ENCODE measurements at places on chromosomes 11 and 22. TPM values are rescaled to one million over a fixed set of nuclear protein-coding genes. Genes with fewer than 3 reads are reported as not detected.

- no peaks in the 10 kb centered on the region for H3K27me3 ChIP-seq
- no peak for DNase-seq
- H3K27ac ChIP-seq, result no peak overlapping the region
- peaks cover 3% of the 10 kb centered on the region for H3K4me1 ChIP-seq
- H3K4me3 ChIP-seq, result no peak overlapping the region
Measured at GRCh38 chr22:19862619-19863246, 8.1 kb upstream of the GNB1L start.

The KCTD14 gene
- not detected for total RNA-seq

DNA sequence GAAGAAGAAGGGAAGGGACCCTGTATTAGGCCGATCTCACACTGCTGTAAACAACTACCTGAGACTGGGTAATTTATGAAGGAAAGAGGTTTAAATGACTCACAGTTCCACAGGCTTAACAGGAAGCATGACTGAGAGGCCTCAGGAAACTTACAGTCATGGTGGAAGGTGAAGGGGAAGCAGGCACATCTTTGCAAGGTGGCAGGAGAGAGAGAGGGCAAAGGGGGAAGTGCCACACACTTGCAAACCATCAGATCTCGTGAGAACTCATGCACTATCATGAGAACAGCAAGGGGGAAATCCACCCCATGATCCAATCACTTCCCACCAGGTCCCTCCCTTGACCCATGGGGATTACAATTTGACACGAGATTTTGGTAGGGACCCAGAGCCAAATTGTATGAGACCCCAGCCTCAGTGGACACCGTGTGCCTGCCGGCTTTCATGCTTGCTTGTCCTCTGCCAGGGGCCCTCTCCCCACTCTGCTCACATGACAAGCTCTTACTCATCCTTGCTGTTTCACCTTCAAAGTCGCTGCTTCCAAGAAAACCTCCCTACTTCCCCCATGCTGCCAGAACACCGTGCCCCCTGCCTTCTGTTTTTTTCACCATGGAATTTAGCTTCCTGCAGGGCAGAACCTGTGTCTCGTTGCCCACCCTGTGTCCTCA lies 23.3 kb upstream of the PPFIA1 start:
- H3K27me3 ChIP-seq, result peaks cover 7% of the 10 kb centered on the region
- peaks cover 12% of the 10 kb centered on the region for H3K4me1 ChIP-seq
- no peak for DNase-seq
- peak overlapping the region; percentile 49 for H3K27ac ChIP-seq
- H3K36me3 ChIP-seq, result peaks cover 2% of the 10 kb centered on the region

The KCNQ1OT1 gene
- total RNA-seq, result 0.26 TPM

- H3K27ac ChIP-seq, result peak overlapping the region; percentile 92
- H3K36me3 ChIP-seq, result peaks cover 3% of the 10 kb centered on the region
- peak overlapping the region; percentile 98 for H3K4me3 ChIP-seq
- peaks cover 41% of the 10 kb centered on the region for H3K4me1 ChIP-seq
Measured at GRCh38 chr11:73760135-73760678, 667 bp downstream of the RAB6A start.

DNA sequence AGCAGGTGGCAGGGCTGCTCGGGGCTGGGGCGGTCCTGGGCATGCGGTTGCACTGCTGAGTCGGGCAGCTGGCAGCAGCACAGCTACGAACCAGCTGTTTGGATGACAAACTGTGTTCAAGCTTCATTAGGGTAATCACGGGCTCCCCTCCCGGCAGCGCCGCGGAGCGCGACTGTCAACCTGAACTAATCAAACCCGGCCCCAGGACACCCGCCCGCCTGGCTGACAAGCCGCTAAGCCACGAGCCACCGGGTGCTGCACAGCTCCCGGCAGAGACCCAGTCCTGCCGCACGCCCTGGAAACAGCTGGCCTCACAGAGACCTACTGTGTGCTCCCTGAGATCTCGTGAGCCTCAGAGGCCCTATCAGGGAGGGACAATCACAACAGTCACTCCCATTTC lies 60.6 kb upstream of the TCF20 start:
- no peaks in the 10 kb centered on the region for H3K27me3 ChIP-seq
- no peak for DNase-seq
- peaks cover 38% of the 10 kb centered on the region for H3K4me1 ChIP-seq
- H3K27ac ChIP-seq, result no peak overlapping the region

The NEFH gene
- total RNA-seq, result 1.6 TPM

GRCh38 chr11:71418643-71419042 lies 29.6 kb downstream of the DHCR7 start:
- DNase-seq, result no peak
- no peaks in the 10 kb centered on the region for H3K4me1 ChIP-seq
- no peak overlapping the region for H3K4me3 ChIP-seq
- no peak overlapping the region for H3K27ac ChIP-seq

- peak; percentile 40 for DNase-seq
- no peaks in the 10 kb centered on the region for H3K27me3 ChIP-seq
- H3K4me1 ChIP-seq, result peaks cover 11% of the 10 kb centered on the region
- peak overlapping the region; percentile 25 for H3K4me3 ChIP-seq
- H3K27ac ChIP-seq, result no peak overlapping the region
- H3K36me3 ChIP-seq, result no peaks in the 10 kb centered on the region
Measured at GRCh38 chr22:39634530-39635405, 64.2 kb downstream of the CACNA1I start.

The CSNK1E gene
- total RNA-seq, result 107 TPM

DNA sequence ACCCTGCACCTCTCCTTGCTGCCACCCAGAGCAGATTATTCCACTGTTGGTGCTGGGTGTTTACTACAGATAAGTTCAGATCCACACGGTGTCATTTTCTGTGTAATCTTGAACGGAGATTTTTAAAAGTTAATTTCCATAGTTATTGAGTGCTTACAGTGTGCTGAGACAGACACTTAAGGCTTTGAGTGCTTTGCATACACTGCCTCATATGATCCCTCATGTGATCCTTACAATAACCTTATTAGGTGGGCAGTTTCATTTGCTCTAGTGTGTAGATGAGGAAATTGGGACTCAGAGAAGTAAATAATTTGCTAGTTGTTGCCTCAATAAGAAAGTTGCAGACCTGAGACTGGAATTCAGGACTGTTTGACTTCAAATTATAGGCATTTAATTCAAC lies 32.3 kb upstream of the ME3 start:
- H3K27ac ChIP-seq, result no peak overlapping the region
- H3K4me3 ChIP-seq, result no peak overlapping the region
- H3K36me3 ChIP-seq, result no peaks in the 10 kb centered on the region
- no peak for DNase-seq
- peaks cover 17% of the 10 kb centered on the region for H3K27me3 ChIP-seq
- H3K4me1 ChIP-seq, result no peaks in the 10 kb centered on the region

DNA sequence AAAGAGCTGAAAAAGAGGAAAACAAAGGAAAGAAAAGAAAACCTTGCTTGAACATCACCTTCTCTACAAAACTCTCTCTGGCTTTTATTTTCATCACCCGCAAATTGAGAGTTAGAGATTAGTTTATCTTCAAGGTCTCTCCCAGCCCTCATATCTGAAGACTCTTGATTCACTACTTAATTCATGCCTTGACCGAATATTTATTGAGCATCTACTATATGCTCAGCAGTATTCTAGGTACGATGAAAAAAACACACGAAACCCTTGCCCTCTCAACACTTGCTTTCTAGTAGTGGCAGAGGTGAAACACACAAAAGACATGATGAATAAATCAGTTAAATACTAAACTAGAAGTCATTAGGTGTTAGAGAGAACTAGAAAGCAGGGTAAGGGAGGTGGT lies 150.6 kb upstream of the CADM1 start:
- H3K27me3 ChIP-seq, result peaks cover 13% of the 10 kb centered on the region
- no peak overlapping the region for H3K4me3 ChIP-seq
- H3K36me3 ChIP-seq, result no peaks in the 10 kb centered on the region
- no peak for DNase-seq
- no peaks in the 10 kb centered on the region for H3K4me1 ChIP-seq

DNA sequence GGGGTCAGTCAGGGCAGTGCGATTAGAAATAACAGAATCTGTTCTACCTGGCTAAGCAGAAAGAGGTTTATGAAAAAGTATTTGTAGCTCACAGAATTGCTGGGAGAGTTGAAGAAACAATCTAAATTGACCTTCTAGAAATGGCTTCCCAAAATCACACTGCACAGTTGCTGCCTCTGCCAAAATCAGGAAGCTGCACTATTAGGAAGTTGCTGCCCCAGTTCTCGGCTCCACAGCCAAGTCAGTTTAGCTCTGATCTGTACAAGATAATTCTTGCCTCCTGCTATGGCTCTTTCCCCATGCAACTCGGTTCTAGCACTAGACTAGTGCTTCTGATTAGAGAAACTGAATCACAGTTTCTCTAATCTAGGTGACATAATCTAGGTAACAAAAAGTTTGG lies 16.0 kb upstream of the CCDC90B start:
- H3K4me3 ChIP-seq, result no peak overlapping the region
- no peaks in the 10 kb centered on the region for H3K36me3 ChIP-seq
- H3K27me3 ChIP-seq, result peaks cover 2% of the 10 kb centered on the region
- DNase-seq, result no peak
- no peak overlapping the region for H3K27ac ChIP-seq

- H3K27ac ChIP-seq, result no peak overlapping the region
- H3K4me3 ChIP-seq, result no peak overlapping the region
- peaks cover 54% of the 10 kb centered on the region for H3K4me1 ChIP-seq
Measured at GRCh38 chr11:46669711-46670139, 30.7 kb downstream of the ARHGAP1 start.

DNA sequence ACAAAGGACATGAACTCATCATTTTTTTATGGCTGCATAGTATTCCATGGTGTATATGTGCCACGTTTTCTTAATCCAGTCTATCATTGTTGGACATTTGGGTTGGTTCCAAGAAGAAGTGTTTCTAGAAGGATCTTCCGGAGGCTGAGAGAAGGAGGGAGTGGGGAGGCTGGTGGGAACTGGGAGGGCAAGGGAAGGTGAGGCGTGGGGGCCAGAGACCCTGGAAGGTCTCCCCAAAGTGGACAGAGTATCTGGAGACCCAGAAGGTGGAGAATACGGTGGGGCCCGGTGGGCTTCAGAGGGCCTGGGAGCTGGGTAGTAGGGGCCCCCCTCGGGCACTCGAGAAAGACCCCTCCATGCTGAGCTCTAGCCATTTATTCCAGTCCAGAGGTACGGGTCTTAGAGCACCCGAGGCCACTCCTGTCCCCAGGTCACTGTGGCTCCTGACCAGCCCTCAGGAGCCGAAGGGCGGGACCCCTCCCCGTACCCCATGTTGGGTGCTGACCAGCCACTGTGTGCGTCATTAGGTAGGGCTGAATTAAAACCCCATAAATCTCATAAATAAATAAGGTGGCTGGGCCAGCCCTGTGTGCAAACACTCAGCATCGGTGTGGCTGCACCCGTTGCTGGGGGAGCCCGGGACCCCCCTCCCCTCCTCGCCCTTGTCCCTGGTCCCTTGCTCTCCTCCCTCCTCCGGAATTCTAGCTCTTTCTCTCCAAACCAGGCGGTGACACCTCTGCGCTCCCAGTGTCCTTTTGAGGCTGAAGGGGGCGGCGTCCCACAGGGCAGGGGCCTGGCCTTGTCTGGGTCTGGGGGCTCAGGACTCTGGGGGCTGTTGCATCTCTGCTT lies 38.8 kb upstream of the MUC5AC start:
- H3K4me3 ChIP-seq, result no peak overlapping the region
- H3K36me3 ChIP-seq, result no peaks in the 10 kb centered on the region
- H3K27me3 ChIP-seq, result no peaks in the 10 kb centered on the region
- no peak for DNase-seq

The HBD gene
- total RNA-seq, result not detected

DNA sequence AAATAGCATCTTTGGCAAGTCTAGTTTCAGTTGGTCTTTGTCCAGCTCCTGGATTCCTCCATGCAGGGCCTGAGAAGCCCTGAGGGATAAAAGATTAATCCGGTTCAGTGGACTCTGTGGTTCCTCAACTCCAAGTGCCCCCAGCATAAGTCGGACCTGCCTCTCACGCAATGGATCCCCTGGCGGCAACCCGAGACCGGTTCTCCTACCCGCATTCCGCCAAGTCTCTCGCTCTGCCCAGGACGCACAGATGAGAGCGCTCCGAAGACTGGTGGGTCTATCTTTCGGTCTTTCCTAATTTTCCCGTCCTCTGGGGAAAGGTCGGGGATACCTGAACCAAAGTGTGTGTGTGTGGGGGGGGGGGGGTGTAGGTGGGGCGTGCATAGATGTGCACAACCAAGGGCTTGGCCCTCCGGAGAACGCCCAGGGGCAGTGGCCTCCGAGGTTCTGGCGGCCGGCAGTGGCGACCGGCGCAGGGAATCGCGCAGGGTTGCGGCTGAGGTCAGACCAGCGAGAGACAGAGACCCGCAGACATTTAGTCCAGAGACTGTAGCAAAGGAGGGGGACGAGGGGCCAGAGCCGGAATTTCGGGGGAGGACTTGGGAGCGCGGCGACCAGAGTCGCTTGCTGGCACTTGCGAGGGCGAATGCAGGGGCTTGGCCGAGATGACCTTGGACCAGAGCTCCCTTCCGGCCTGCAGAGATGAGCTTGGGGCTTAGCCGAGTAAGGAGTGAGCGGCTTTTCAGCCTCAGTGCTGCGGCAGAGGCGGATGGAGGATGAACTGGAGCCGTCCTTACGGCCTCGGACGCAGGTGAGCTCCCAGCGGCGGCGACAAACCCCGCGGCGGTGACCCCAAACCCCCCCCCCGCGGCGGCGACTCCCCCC lies 712 bp upstream of the SLC2A11 start:
- peak overlapping the region; percentile 64 for H3K27ac ChIP-seq
- no peaks in the 10 kb centered on the region for H3K27me3 ChIP-seq
- H3K4me3 ChIP-seq, result peak overlapping the region; percentile 91

The KRTAP5-6 gene
- not detected for total RNA-seq

The TTC17 gene
- total RNA-seq, result 68.2 TPM

DNA sequence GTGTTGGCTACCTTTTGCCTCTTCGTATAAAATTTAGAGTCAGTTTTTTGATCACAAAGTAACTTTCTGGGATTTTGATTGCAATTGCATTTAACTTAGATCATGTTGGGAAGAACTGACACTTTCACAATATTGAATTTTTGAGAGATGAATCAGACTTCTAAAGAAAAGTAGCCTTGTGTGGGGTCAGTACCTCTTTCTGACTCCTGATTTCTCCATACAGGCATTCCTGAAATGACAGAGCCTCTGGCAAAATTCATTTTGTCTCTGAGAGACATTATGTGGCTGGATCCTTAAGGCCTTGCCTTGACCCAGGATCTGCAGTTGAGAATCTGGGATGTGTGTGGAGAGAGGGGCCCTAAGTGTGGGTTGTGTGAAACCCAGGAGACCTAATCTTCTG lies 37.8 kb downstream of the PPFIBP2 start:
- H3K36me3 ChIP-seq, result peaks cover 2% of the 10 kb centered on the region
- H3K27me3 ChIP-seq, result no peaks in the 10 kb centered on the region
- H3K4me1 ChIP-seq, result peaks cover 3% of the 10 kb centered on the region
- no peak for DNase-seq

DNA sequence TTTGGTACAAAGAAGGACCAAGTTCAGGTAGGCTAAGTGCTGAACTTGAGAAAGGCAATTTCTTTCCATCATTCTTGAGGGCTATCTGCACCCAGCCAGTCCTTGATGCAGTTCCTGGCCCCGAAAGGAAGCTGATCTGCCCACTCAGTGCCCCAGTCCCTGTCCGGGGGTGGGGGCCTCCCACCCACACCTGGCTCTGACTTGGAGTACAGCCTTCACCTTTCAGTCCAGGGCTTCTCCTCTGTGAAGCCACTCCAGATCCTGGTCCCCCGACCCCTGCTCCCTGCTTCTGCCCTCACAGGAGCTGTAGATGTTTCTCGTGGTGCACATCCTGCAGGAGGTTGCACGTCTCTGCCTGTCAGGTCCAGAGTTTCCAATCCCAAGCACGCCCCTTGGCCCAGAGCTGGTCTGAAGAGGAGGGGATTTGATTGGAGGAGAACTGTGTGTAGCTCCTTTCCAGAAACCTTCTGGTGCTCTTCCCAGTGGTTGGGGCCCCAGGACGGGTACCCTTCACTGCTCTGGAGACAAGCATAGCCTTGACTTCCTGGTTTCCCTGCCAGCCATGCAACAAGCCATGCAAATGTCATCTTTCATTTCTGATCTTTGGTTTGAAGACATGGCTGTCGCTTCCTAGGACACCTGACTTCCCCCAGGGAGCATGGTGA lies 75.3 kb downstream of the BCR start:
- H3K27ac ChIP-seq, result no peak overlapping the region
- no peak overlapping the region for H3K4me3 ChIP-seq
- H3K27me3 ChIP-seq, result no peaks in the 10 kb centered on the region

The GGTLC2 gene
- not detected for total RNA-seq

The SYT7 gene
- not detected for total RNA-seq

Measured in activated T-cell treated with anti-CD3 and anti-CD28 coated beads, Interleukin-2, amount 50 U/mL, for 72 hours (primary cell).